Left lobe of liver (tissue), 2 donors: ENCODE measurements at places on chromosomes 5 and 9.
A peak's percentile ranks its signal among the peaks of the same experiment; 100 is the strongest.

DNA sequence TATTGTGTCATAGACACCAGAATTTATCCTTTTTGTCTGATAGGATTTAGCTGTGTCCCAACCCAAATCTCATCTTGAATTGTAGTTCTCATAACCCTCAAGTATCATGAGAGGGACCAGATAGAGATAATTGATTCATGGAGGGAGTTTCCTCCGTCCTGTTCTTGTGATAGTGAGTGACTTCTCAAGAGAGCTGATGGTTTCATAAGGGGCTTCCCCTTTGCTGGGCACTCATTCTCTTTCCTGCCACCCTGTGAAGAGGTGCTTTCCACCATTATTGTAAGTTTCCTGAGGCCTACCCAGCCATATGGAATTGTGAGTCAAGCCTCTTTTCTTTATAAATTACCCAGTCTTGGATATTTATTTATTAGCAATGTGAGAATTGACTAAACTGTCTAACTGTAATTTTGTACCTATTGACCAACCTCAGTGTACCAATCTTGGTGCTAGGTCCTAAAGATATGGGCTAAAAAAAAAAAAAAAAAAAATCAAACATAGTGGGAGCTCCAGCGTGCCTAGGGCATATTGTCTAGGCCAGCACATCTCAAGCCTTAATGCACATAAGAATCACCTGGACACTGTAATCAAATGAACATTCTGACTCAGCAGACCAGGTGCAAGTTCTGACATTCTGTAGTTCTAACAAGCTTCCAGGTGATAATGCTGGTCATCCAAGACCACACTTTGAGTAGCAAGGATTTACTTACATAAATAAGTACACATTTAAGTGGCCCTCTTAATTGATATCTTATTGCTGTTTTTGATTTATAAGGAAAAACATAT lies 30.5 kb downstream of the ST8SIA4 start:
- DNase-seq = no peak

- DNase-seq = no peak
Measured at GRCh38 chr5:97434021-97434420, 251.0 kb upstream of the RIOK2 start.

- DNase-seq = peak; percentile 34
Measured at GRCh38 chr9:87867391-87867790, 15.3 kb upstream of the SPATA31E1 start.

DNA sequence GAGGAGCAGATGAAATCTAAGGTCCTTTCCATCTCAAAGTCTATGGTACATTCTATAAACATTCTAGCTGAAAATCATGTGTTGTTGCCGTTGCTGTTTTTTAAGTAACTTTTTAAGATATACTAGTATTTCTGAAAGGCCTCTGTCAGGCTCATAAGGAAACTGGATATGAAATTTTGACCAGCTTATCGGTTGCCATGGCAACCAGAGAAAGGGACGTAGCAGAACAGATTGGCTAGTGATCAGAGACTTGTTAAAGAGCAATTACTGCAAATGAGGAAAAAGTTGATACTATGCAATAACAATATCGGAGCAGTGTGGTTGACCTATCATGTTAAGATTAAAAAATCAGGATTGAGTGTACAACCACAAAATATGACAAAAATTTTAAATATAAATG lies 57.0 kb upstream of the RNF180 start:
- no peak for DNase-seq

DNA sequence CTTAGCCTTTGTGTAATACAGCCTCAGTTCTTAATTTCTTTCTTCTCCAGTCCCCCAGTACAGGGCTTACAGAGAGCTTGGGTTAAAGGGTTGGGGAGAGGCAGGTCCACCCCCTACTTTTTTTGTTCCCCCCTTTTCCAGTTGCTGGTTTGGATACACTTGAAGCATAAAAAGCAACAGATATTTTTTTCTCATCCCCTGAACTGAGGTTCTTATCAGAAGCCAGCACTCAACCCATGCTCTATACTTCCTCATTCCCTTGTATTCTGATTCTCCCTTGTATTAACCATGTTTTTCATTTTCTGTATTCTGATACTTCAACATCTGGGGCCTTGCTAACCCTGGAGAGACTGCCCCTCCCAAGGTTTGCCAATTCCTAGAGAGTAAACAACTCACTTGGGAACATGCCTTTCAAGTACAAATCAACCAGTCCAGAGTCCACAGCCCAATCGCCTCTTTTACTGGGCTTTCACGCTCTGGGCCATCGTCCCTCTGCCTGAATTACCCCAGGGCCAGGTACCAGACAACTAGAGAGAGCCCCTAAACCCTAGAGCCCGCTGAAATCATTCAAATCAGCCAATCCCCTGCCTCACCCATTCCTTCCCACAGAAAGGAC lies 333.4 kb upstream of the PUM3 start:
- DNase-seq = peak; percentile 48

GRCh38 chr9:104279535-104280177 lies 185.5 kb downstream of the SMC2 start:
- no peak for DNase-seq

GRCh38 chr5:1118231-1118698 lies 6.4 kb upstream of the SLC12A7 start:
- no peak for DNase-seq

DNA sequence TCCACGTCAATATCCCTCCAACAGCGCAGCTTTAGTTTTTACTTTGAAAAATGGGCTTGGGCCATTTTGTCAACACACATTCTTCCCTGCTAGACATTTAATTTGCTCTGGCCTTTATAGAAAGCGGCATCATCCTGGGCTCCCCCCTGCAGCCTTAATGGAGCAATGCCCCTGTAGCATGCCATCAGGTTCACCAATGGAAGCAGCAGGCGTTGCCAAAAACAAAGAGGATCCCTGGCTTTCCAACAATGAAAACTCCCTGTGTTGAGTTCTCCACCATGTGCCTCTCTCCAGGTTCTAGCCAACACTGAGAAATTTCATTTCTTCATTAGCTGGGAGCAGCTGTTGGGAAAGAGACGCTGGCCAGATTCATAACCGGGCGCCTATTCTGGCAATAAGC lies 139.5 kb downstream of the ZNF622 start:
- DNase-seq = no peak

- DNase-seq = no peak
Measured at GRCh38 chr5:32339198-32339597, 26.5 kb upstream of the MTMR12 start.

GRCh38 chr5:180201051-180201987 lies 7.7 kb downstream of the RASGEF1C start:
- DNase-seq = no peak

GRCh38 chr5:115583474-115583873 lies 18.8 kb downstream of the TICAM2 start:
- DNase-seq = no peak

DNA sequence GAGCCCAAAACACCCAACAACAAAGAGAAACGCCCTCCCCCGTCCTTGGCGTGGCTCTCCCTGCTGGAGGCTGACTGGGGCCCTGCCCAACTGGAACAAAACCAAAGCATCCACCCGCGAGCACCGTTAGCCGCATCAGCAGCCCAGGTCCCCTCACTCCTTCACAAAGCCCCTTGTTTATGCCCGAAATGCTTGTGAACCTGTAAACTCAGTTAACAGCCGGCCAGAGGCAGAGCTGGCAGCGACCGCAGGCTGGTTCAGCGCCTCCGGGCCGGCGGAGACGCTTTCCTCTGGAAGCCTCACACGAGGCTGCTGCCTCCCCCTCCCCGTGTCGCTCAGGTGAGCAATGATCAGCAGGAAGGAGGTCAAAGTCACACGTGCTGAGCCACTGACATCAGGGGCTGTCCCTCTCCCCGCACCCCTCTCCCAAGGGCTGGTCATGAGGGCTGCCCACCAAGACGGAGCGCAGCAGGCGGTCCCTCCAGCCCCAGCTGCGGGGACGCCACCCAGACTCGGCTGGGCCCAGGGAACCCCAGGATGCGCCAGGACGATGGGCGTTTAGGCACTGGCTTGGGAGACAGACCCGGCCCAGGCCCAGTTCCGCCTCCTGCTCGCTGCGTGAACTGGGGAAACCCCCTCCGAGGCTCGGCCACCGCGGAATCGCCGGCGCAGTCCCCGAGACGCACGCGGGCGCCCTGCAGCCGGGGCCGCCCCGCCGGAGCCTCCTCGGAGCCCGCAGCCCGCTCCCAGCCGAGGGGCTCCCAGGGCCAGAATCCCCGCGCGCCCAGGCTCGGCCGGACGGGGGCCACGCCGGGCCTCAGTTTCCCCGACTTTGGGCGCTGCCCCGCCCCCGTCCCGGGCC lies 563 bp downstream of the SNAPC4 start:
- no peak for DNase-seq

- DNase-seq = no peak
Measured at GRCh38 chr5:42634575-42634974, 122.0 kb upstream of the CCDC152 start.

DNA sequence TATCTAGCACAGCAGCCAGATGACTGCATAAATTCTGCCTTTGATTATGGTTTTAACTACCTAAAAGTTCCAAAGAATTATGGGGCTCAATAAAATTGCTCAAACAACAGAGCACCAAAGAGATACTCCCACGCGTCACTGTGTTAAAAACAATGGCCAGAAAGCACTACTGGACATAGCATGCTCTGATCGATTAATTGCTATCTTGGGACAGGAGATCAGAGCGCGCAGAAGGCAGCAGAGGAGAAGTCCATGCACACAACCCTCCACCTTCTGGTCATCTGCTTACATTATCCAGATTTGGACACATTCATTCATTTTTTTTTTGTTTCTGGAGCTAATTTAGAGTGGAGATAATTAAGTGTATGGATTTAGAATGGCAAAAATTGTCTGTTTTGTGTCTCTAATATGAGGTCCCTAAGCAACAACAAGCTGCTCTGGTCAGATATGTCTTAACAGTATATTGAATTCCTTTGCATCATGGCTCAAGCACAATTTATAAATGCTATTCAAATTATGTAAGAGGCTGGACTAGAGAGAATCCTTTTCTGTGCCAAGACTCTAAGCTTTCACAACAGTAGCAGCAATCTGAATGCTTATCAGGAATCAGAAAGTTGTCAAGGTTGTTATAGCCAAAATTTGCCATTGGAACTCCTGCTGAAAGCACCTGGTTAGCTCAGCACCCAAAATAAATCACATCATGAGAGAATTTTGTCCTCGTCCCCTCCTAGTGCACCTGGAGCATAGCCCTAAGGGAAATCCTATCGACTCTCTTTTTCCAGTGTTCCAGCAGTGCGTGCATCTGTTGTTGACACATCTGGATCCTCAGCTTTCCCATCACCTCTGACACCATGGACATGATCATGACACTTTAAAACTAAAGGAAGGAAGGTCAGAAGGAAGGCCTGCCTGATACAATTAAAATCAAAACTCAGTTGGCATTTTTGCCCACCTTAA lies 98.6 kb upstream of the HMHB1 start:
- no peak for DNase-seq

DNA sequence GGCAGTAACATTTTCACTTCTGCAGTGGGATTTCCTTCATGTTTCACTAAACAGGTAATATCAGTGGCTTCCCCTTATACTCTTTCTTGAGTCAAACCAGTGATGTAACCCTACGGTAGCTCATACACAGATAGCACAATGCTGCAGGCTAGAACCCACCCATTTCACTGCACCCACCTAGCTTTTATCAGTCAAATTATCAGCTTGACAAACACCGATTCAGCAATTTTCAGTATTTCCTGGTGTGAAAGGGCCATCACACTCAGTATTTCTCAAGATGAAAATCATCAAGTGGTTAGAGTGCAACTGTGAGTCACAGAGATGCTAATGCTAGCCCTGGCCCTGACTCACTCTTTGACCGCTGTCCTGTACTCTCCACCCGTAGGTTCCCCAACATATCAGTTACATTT lies 242.3 kb upstream of the PTGER4 start:
- no peak for DNase-seq

DNA sequence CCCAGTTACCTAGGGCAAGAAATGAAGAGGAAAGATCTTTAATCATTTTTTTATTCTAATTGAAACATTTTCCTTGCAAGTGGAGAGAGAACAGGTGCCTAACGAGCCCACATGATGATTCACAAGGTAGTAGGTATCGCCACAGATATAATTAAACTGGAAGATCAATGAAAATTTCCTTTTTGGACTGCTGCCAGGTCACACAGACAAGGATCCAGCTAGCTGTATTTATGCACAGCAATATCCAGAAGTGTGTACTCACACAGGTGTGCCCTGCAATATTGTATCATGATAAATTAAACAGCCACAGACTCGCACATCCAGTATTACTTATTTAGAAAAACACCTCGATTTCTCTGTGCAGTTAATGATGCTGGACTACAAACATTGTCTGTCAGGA lies 294.0 kb upstream of the SMARCA2 start:
- DNase-seq = no peak
